Stimulated activated naive CD8-positive, alpha-beta T cell treated with anti-CD3 and anti-CD28 coated beads, Interleukin-15, Interleukin-2, amounts not matched to agents 100 U/mL and 50 U/mL, for 24 hours (primary cell): ENCODE measurements at places on chromosomes 6 and 20.

- DNase-seq: no peak
Measured at GRCh38 chr6:1890987-1891386, 281.3 kb downstream of the FOXC1 start.

GRCh38 chr6:43887906-43888683, 118.1 kb downstream of the VEGFA start:
- no peak for DNase-seq

DNA sequence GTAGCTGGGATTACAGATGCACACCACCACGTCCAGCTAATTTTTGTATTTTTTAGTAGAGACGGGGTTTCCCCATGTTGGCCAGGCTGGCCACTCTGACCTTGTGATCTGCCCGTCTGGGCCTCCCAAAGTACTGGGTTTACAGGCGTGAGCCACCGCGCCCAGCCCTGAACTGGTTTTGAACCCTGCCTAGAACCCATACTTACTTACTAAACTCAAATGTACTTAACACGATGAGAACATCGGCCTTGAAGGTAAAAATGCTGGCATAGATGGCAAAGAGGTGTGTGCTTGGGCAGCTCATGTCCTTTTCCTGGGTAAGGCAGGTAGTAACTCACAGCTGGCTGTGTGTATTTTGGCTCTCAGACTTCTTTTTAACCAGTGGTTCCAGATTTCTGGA, 3.2 kb upstream of the ARMC12 start:
- no peak for DNase-seq

DNA sequence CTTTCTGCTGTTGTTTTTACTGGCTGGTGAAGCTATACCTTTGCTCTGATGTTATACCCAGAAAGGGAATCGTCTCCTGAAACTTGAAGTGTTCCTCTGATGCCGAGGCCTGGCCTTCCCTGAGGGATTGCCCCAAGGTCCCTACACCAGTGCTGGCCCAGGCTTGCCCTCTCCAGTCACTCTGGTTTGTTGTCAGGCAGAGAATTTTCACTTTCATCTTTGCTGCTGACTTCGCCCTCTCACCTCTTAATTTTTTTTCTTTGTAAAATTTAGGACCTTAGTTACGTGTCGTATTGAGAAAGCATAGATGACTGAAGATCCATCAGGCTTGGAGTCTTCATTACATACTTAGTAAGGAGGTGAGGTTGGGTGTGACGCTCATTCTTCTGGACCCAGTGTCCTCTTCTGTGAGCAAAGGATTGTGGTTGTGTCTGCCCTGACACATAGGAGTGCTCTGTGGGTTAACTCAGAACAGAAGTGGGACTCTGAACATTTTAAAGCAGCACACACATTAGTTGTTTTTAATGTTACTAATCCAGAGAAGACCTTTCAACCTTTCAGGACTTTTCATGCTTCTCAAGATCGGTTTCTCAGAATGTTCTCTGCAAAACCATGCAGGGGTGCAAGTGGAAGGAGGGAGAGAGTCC, 45.4 kb downstream of the TULP4 start:
- DNase-seq: no peak

DNA sequence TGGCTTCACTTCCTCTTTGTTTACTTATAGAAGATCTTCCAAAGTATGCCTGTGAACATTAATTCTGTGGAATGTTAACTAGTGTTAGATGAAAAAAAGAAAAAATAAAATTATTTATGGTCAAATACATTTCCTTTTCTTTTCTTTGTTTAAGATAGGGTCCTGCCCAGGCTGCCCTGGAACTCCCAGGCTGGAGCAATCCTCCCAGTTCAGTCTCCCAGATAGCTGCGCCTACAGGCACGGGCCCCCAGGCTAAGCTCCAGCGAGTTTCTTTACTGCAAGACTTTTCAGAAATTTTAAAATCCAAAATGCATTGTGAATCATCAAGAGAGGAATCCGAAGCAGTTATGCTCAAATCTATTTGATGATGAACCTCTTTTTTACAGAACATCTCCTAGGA, 39.3 kb upstream of the IL20RA start:
- no peak for DNase-seq

GRCh38 chr20:2871661-2872458, 1.4 kb upstream of the PTPRA start:
- peak; percentile 76 for DNase-seq

DNA sequence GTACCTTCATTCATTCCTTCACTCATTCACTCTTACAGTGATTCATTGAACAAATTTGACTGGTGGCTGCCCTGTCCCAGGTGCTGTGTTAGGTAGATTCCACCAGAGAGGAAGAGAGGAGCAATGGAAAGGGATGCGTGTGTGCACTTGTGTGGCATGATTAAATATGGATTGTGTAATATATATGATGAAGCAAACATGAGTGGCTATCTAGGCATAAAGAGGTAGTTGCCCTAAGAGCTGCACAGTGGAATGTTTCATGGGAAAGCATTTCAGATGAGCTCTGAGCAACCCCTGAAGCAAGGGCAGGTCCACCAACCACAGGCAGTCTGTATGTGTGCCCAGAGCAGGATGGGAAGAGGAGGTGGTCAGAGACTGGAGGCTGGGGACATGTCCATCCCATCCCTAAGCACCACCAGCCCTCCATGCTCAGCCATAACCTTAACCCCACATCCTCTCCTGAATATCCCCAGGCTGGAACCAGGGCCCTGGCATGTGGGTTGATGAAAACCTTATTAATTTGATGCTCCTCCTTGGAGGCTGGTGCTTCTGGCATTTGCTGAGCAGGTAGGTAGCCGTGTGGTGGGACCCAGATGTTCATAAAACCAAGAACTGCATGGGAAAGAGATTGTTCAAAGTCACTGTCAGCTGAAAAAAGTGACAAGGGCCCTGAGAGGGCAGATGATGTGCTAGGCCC, 226.2 kb downstream of the SYNDIG1 start:
- no peak for DNase-seq

- DNase-seq: no peak
Measured at GRCh38 chr20:53161473-53161872, 189.3 kb downstream of the TSHZ2 start.

DNA sequence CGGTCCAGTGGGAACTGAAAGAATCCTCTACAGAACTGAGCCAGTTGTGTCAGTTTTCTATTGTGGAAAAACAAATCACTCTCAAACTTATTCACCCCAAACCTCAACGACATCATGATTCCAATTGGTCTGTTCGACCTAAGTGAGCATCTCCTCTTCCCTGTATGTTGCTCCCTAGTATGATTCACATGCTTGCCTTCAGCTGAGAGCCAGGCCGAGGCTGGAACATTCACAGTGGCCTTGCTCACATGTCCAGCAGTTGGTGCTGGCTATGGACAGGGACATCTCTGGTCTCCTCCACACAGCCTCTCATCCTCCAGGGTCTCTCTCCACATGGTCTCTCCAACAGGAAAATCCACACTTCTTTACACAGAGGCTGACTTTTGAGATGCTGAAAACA, 28.3 kb upstream of the TMEM181 start:
- no peak for DNase-seq

DNA sequence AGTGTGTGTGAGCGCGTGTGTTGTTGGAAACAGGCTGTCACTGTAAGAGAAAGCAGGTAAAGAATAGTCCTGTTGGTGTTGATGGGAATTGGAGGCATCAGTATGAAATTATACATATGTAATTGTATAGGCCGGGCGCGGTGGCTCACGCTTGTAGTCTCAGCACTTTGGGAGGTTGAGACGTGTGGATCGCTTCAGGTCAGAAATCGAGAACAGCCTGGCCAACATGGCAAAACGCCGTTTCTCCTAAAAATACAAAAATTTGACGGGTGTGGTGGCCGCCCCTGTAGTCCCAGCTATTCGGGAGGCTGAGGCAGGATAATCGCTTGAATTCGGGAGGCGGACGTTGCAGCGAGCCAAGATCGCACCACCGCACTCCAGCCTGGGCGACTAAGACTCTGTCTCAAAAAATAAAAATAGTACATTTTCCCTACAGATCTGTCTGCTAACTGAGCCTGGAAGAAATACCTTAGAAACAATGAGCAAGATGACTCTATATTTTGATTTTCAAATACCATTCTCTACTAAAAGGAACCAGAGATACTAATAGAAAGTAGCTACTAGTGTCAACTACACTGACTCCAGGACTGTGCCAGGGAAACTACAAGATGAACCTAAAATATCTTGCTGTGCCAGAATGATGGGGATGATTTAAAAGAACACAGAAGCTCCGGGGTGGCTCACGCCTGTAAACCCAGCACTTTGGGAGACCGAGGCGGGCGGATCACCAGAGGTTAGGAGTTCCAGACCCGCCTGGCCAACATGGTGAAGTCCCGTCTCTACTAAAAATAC, 110.8 kb downstream of the TRIM27 start:
- no peak for DNase-seq

- DNase-seq: peak; percentile 69
Measured at GRCh38 chr20:57092112-57092899, 174.1 kb downstream of the BMP7 start.

DNA sequence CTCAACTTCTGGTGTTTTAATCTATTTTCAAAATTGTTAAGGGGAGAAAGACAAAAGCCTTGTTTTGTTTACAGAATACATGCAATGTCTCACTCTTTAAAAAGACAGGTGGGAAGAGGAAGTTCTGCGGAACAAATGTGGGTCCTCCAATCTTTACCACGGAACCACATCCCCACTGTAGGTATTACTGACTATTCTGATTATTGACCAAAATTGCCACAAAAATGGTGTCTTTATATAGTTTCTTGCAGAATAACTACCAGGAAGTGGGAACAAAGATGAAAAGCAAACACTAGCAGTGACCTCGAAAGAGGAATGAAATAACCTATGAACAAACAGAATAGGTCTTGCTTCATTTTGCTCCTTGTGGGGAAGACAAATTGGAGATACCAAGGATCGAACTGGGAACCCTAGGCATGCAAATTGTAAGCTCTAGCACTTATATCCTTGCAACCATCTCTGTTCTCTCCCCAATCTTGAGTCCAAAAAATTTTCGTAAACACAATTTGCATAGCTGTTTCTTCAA, 106.7 kb downstream of the GPX5 start:
- DNase-seq: no peak

GRCh38 chr6:163694988-163695398, 280.5 kb downstream of the QKI start:
- DNase-seq: no peak

GRCh38 chr20:58647162-58647795, 3.8 kb upstream of the STX16 start:
- no peak for DNase-seq

DNA sequence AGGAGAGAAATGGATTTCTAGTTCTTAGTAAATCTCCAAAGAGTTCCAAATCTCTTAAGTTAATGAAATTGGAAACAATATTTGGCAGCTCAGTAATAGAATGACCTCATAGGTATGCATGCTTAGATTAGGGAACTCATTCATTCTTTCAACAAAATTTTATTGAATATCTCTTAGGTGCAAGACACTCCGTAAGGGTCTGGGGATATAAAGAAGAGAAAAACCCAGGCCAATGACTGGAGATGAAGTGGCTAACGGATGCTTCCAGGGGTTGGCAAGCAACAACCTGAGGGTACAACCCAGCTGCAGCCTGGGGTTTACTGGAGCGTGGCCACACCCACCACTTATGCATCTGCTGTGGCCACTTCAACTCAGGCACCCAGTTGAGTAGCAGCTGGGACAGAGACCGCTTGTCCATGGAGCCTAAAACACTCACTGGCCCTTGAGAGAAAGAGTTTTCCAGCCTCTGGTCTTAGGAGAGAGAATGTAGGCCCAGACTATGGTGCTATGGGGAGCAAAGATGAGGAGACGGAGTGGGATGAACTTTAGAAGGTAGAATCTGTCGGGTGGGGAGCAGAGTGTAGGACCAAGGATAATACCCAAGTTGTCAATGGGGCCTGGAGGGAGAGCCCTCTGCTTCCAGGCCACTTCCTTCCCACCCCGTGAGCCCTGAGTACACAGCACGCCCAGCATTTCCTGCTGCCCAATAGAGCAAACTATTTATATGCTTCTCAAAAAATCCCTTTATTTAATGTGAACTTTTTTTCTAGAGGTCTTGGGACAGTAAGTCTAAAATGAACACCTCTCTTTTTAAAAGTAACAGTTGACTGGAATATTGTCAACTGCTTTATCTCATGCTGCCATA, 46.8 kb upstream of the PXDC1 start:
- no peak for DNase-seq

GRCh38 chr6:28239636-28240035, 12.4 kb downstream of the ZKSCAN4 start:
- DNase-seq: no peak

DNA sequence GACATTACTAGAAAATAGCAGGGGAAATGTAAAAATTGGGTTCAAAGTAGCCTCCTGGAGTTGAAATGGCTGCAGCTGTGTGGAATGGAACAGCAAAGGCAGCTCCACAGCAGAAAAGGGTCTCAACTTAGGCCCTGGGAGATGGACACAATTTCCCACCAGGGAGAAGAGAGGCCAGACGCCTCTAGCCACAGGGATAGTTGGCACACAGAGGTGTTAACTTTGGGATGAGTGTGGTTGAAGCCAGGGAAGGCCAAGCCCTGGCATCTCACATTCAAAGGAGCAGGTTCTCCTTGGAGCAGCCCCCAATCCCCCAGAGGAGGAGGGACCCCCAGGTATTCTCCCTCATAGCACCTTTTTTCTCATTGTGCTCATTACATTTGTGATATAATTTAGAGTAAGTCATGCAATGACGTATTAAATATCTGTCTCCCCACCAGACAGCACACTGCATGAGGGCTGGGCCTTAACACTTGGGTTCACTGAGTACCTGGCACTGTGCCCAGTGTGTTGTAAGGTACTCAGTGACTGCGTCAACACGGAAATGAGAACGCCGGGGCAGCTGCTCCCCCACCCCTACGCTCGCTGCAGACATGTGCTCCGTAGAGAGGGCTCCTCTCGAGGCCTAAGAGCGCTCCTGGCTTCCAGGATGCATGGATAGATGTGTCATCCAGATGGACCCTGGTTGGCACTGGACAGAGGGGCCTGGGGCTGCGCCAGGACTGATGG, 76.0 kb upstream of the CD93 start:
- no peak for DNase-seq

DNA sequence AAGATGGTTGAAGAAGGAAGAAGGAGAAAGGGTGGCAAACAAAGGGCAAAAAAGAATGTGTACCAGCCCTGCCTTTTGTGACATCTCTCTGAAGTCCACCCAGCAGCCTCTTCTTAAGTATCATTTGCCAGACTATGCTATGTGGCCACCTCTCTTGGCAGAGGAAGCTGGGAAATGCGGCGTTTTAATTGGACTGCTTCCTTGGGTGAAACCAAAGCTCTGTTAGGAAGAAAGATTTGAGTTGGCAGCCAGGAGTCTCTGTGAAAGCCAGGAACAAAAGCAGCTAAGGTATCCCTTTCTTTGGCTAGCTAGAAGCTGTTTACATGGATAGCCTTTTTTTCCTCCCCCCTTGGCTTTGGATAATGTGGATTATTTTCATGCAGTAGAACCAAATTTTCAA, 67.5 kb upstream of the GTSF1L start:
- DNase-seq: no peak
